ENCODE measurements at places on chromosomes 7 and 10. TPM values are rescaled to one million over a fixed set of nuclear protein-coding genes. Genes with fewer than 3 reads are reported as not detected.

PNLIPRP2 gene
- 0.61 TPM for polyA plus RNA-seq

CCL24 gene
- 1.1 TPM for polyA plus RNA-seq

CTAGE4 gene
- polyA plus RNA-seq: not detected

SPDYE9 gene
- polyA plus RNA-seq: 3.7 TPM

All from testis (tissue), 5 donors.